Stimulated activated CD8-positive, alpha-beta memory T cell treated with anti-CD3 and anti-CD28 coated beads, Interleukin-7, amount 100 ng/mL, for 48 hours (primary cell): ENCODE measurements at places on chromosomes 7 and 10.

- no peak for DNase-seq
These were observed 297.0 kb upstream of the PITRM1 start for GRCh38 chr10:3469639-3470020.

DNA sequence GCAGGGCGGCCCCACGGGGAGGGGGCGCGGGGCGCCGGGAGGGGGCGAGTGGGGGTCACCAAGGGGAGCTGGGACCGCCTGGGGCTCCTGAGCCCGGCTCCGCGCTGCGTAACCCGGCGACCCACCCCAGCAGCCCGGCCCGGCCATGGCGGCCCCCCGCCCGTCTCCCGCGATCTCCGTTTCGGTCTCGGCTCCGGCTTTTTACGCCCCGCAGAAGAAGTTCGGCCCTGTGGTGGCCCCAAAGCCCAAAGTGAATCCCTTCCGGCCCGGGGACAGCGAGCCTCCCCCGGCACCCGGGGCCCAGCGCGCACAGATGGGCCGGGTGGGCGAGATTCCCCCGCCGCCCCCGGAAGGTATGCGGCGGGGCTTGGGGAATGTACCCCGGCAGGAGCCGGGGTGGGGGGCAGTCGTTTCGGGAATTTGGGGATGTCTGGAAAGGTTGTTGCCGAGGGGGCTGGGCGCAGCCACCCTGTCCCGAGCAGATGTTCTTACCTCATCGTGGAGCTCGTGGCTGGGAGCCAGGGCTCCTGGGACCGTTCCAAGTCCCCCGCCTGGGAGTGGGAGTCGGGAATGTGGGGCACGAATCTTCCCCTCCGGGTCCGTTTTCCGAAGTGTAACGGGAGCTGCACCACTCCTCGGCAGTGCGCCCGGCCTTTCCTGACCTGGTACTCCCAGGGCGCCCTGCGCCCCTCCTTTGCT is 431 bp downstream of the ZYX start:
- DNase-seq = peak; percentile 14

GRCh38 chr10:33388382-33388781 is 53.9 kb upstream of the NRP1 start:
- no peak for DNase-seq

- DNase-seq = no peak
These were observed 1.6 kb upstream of the ADARB2 start for GRCh38 chr10:1738950-1739349.
